ENCODE measurements at places on chromosomes 7 and 10.

- no peak for DNase-seq
Measured at GRCh38 chr7:146639291-146639690, 522.7 kb downstream of the CNTNAP2 start.

DNA sequence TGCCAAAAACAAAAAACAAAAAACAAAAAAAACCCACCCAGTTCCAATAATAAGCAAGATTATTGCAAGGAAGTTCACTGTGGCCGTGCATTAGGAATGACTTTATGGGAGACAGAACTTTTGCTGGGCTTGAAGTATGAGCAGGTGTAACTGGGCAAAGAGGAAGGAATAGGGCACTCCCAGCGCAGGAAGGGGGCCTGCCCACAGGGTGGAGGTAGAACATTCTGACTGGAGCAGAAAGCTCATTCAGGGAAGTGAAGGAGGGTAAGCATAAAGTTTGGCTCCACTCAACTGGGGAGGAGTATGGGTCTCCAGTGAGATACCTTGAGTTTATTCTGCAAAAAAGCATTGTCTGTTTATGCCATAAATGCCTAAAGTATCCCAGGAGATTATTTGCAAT lies 42.1 kb upstream of the WIPF3 start:
- no peak for DNase-seq

GRCh38 chr10:131065673-131066305 lies 245.7 kb downstream of the TCERG1L start:
- DNase-seq = no peak

- no peak for DNase-seq
Measured at GRCh38 chr10:16976803-16977202, 152.8 kb downstream of the CUBN start.

DNA sequence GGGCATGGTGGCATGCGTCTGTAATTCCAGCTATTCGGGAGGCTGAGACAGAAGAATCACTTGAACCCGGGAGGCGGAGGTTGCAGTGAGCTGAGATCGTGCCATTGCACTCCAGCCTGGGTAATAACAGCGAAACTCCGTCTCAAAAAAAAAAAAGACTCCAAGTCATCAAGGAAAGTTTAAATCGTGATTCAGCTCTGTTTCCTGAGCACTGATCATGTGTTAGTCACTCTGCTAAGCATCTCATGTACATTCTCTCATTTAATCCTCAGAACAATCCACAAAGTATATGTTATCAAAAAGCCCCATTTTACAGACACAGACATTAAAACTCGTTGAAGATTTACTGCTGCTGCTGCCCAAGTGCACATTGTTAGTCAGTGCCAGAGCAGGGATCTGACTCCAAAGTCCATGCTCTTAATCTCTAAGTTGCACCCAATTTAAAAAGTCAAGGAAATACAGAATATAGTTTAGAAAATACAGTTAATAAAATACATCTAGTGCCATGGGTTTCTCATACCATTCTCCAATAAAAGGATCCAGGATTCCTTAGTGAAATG lies 6.2 kb downstream of the PIK3AP1 start:
- no peak for DNase-seq

DNA sequence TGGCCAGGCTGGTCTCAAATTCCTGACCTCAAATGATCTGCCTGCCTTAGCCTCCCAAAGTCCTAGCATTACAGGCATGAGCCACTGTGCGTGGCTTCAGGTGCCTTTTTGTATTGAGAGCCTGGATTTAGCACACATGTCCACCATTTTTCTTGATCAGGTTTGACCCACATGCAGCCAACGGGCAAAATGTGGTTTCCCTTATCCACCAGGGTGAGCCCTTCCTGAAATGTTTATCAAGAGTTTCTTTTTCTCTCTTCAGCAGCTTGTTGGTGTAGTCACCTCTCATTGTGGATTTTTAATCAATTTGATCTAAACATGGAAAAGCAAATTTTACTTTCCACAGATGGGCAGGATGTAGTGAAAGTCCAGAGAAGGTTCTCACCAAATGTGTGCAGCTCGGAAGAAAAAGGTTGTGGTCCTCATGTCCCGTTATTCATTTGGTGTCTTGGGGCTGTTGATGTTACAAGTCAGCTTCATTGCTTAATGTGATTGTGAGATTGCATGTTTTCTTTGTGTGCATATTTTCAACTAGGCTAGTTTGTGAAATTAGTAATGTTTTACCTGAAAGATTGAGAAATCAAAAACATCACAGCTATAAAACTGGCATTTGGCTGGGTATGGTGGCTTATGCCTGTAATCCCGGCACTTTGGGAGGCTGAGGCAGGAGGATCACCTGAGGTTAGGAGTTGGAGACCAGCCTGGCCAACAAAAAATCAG lies 28.9 kb downstream of the GUSB start:
- DNase-seq = no peak

All from stimulated activated naive CD8-positive, alpha-beta T cell treated with anti-CD3 and anti-CD28 coated beads, Interleukin-15, amount 100 ng/mL, for 72 hours (primary cell).